ENCODE measurements at places on chromosomes 13 and 19. TPM values are rescaled to one million over a fixed set of nuclear protein-coding genes. Genes with fewer than 3 reads are reported as not detected.

LYL1 gene
- polyA plus RNA-seq: 1.0 TPM

ELF1 gene
- 39.4 TPM for polyA plus RNA-seq

ZNF649 gene
- 8.6 TPM for polyA plus RNA-seq

PLEKHF1 gene
- 2.4 TPM for polyA plus RNA-seq

DNA sequence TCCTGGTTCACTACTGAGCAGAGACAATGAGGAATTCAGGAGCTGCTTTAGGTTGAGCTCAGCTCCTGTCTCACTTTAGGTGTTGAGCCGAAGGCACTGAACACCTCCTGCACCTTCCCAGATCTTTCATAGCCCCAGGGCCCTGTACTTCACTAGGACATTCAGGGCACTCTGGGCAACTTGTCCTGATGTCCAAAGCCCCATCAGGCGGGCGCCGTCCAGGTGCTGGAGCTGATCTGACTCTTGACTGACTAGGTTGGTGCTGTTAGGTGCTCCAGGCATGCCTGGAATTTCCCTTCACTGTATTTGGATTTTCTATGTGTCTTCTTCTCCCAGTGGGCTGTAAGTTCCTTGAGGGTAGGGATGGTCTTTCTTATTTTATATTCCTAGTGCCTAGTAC, 48.4 kb upstream of the CNMD start:
- DNase-seq: no peak

DNA sequence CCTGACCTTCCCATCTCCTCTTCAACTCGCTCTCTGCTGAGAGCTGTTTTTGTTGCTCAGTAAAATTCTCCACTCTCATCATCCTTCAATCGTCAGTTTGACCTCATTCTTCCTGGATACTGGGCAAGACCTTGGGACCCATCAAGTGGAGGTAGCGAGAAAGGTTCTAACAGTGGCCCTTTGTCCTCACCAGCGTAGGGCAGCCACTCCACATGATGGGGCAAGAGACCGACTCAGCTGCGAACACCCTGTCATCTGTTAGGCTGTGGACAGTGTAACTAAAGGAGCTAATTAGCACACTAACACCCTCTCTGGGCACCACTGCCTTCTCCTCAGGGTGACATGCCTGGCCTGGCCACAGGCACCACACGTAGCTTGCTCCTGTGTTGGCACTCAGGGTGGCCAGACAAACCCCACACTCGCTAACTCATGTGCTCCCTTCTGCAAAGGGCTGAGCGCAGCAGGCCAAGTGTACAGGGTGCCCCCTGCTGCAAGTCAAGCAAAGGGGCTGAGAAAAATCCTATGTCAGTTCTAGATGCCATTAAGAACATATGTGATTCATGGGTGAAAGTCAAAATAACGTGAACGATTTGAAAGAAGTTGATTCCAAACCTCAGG, 1216.0 kb downstream of the SLITRK5 start:
- no peak for DNase-seq

DNA sequence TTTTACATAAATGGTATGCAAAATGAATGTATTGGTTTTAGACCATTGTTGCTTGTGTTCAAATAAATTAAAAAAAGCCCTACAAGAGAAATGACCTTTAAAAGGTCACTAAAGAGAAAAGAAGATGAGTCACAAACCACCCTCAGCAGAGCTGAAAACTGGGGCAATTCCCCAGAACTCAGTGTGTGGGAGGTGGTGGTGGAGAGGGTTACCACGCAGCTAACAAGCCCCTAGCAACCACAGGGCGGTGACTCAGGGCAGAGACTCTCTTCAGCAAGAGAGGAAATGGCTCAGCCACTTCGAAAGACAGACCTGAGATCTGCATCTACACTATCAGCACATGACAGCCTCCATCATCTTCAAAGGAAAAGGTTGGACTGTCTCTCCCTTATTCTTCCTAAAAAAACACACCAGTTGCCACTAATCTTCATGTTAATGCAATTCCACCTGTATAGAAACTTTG, 29.4 kb upstream of the NDFIP2 start:
- peak; percentile 49 for DNase-seq

- peak; percentile 87 for DNase-seq
Observed at GRCh38 chr19:47729468-47729798, 15.9 kb upstream of the NOP53 start.

GRCh38 chr13:38265132-38265497, 84.5 kb upstream of the UFM1 start:
- DNase-seq: no peak

- DNase-seq: peak; percentile 17
Observed at GRCh38 chr13:51152701-51153100, 41.6 kb upstream of the C13orf42 start.

DNA sequence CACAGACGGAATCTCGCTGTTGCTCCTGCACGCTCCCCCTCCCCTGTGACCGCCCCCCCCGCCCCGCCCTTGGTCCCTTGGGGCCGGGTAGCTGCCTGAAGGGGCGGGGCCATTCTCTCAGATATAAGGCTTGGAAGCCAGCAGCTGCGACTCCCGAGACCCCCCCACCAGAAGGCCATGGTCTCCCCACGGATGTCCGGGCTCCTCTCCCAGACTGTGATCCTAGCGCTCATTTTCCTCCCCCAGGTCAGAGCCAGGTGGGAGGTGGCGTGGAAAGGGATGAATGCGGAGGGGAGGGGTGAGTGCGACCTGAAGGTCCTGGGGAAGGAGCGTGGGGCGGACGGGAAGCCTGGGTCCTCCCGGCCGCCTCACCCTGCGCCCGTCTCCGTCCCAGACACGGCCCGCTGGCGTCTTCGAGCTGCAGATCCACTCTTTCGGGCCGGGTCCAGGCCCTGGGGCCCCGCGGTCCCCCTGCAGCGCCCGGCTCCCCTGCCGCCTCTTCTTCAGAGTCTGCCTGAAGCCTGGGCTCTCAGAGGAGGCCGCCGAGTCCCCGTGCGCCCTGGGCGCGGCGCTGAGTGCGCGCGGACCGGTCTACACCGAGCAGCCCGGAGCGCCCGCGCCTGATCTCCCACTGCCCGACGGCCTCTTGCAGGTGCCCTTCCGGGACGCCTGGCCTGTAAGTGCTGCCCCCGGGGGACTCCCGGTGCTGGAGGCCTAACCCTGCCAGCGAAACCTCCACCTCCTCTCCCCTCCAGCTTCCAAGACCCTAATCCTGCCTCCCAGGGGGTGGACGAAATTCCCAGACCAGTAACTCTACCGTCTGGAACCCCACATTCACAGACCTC, at the start of gene DLL3:
TSS of gene DLL3 (plus strand) at position 150 of the 845 bp plus-strand sequence. CDS start at position 178, 28 bp downstream.
- DNase-seq: peak; percentile 31

- no peak for DNase-seq
Observed at GRCh38 chr13:52615812-52616211, 26.4 kb upstream of the HNRNPA1L2 start.

GRCh38 chr19:2503521-2504109, 27.7 kb downstream of the GADD45B start:
- peak; percentile 88 for DNase-seq

GRCh38 chr13:97359181-97360057, 74.5 kb upstream of the RAP2A start:
- DNase-seq: peak; percentile 85

- no peak for DNase-seq
Observed at GRCh38 chr19:28685802-28686201, 527.1 kb downstream of the UQCRFS1 start.

Measured in hepatocyte (in vitro differentiated cells).